ENCODE measurements at places on chromosomes 5 and 9.

- DNase-seq = peak; percentile 24
These were observed 62.3 kb downstream of the LHFPL2 start for GRCh38 chr5:78586251-78586650.

GRCh38 chr9:76419782-76420380 is 25.7 kb upstream of the RFK start:
- peak; percentile 43 for DNase-seq

- DNase-seq = no peak
These were observed 16.6 kb downstream of the USP20 start for GRCh38 chr9:129851821-129852220.

DNA sequence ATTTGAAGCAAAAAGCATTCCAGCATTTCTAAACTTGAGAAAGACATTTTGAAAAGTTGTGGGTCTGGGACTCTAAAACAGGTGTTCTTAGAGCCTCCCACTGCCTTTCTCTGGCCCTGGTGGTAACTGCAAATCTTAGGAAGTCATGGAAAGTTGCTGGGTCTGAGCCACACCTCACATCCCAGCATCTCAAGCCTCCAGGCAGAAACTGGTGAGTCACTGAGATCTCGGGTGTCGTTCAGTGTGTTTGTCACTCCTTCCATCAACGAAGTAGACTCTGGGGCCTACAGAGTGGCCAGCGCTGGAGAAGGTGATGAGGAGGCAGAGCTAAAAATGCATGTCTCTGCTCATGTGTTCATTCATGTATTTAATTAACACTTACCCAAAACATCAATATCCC is 59.6 kb upstream of the C5orf58 start:
- peak; percentile 13 for DNase-seq

GRCh38 chr5:86427158-86427557 is 190.6 kb upstream of the COX7C start:
- no peak for DNase-seq

- no peak for DNase-seq
These were observed 289.2 kb downstream of the ZSWIM6 start for GRCh38 chr5:61621202-61621650.

Data from COLO829 (cell line).